ENCODE measurements at places on chromosomes 4 and X.

- peak; percentile 35 for DNase-seq
These were observed 18.8 kb upstream of the SMIM14 start for GRCh38 chr4:39657465-39657864.

- no peak for DNase-seq
These were observed 63.4 kb downstream of the CLDN34 start for GRCh38 chrX:10030570-10030969.

- DNase-seq, result peak; percentile 59
These were observed 77.2 kb upstream of the BCOR start for GRCh38 chrX:40174854-40175510.

GRCh38 chr4:126559961-126560360 is 1072.8 kb upstream of the INTU start:
- no peak for DNase-seq

- DNase-seq, result no peak
These were observed 6.4 kb upstream of the GSX2 start for GRCh38 chr4:54093324-54094240.

- no peak for DNase-seq
These were observed 124.6 kb upstream of the ACSL4 start for GRCh38 chrX:109857584-109858228.

DNA sequence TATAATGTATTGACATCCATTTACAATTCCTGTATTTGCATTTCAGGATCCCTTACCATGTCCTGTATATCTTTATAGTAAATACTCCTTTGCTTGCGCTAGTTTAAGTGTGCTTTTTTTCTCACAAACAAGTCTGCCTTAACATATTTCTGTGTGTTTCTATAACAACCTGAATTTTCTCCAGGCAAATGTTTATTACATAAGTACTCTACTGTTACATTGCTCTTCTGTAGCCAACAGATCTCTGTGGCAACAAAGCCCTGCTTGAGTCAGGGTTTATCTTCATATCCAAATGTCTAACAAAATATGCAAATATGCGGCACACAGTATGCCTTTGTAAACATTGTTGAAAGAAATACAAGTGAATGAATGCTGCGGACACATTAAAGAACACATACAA is 625.5 kb downstream of the TLL1 start:
- DNase-seq, result no peak

DNA sequence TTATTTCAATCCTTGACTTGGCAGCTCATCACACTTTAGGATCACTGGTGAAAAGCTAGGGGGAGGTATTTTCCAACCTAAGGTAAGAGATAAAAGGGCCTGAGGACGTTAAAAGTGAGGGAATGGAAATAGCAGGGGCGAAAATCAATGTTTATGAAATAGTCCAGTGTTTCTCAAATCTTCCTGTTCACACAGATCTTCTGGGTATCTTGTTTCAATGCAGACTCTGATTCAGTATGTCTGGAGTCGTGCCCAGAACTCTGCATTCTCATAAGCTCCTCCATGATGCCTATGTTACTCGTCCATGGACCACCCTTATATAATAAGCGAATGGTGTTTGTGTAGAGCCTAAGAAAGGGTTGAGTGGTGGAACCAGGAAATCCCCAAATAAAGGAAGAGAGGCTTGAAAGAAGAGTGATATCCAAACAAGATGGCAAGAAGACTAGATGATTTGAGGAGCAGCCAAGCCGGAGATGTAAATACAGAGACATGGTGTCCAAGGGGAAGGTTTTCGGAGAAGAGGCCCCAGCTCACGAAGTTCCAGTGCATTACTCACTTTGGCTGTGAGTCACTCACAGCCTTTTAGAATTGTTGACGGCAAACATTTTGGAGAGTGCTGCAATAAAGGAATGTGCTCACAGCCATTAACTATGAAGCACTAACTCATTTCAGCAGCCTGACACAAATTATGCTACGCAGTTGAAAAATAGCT is 215.6 kb upstream of the PPARGC1A start:
- DNase-seq, result no peak
